ENCODE measurements at places on chromosomes 3 and 15. TPM values are rescaled to one million over a fixed set of nuclear protein-coding genes. Genes with fewer than 3 reads are reported as not detected.

The NPHP3 gene
- total RNA-seq = 12.1 TPM

The TMCO5A gene
- not detected for total RNA-seq

The LMAN1L gene
- total RNA-seq = 0.62 TPM

The ADGRG7 gene
- total RNA-seq = not detected

The IQCH gene
- 2.2 TPM for total RNA-seq

The BFSP2 gene
- not detected for total RNA-seq

The TCAIM gene
- total RNA-seq = 33.4 TPM
